Stimulated activated naive CD4-positive, alpha-beta T cell (primary cell): ENCODE measurements at places on chromosomes 2 and 18.

GRCh38 chr18:55220523-55220922 is 261.3 kb upstream of the CCDC68 start:
- DNase-seq, result no peak

- DNase-seq, result no peak
These were observed 8.6 kb downstream of the ITPRID2 start for GRCh38 chr2:181900007-181900651.

GRCh38 chr2:96815326-96816126 is 542 bp upstream of the CNNM3 start:
- DNase-seq, result peak; percentile 37

DNA sequence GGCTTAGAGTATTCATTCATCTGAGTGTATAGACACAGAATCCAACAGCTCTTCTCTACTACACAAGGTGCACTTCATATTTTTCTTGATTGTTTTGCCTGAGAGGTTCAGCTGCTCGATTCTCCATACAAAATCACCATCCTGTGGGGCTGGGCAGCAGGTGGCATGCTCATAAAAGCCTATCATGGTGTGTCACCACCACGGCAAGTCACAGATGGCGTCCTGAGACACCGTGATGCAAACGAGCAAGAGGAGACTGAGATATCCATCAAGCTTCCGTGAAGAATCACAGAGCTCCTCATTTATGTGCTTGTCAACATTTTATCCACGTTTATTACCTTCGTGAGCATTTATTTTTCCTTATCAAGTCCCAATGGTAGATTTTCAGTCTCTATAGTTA is 22.4 kb upstream of the NRP2 start:
- no peak for DNase-seq

DNA sequence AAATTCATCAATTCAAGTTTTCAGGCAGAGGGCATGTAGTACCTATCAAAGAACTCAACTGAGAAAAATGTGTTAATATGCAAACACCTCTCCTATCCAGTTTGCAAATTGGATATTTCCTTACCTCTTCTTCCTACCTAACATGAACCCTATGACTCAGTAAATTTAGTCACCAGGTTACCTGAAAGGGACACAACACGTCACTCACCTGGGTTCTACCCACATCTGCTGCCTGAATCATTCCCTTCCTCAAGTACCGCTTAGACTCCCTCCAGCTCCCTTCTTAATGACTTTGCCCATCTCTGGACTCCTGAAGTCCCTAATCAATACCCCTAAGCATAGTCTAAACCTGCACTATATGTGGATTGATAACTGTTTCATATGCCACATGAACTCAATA is 10.4 kb downstream of the ANKRD44 start:
- no peak for DNase-seq
